ENCODE measurements at places on chromosomes 11 and 22.

GRCh38 chr22:16834971-16835370 lies 9.8 kb upstream of the XKR3 start:
- DNase-seq, result no peak

DNA sequence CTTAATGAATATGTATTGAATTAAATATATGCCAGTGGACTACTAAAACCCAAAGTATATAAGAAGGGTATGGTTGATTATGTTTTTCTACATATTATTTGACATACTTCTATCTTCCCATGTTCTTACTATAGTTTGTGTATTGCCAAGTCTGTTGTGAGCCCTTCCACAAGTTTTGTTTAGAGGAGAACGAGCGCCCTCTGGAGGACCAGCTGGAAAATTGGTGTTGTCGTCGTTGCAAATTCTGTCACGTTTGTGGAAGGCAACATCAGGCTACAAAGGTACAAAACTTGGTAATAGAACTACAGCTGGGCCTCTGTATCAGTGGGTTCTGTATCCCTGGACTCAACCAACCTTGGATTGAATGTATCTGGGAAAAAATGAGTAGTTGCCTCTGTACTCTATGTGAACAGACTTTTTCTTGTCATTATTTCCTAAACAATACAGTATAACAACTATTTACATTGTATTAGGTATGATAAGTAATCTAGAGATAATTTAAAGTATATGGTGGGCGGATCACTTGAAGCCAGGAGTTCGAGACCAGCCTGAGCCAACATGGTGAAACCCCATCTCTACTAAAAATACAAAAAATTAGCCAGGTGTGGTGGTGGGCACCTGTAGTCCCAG lies 38.7 kb upstream of the TTC36 start:
- peak; percentile 59 for DNase-seq

- no peak for DNase-seq
These were observed 13.0 kb upstream of the UPK3A start for GRCh38 chr22:45271667-45272201.

GRCh38 chr11:50298182-50298988 lies 265.7 kb downstream of the OR4C45 start:
- no peak for DNase-seq

DNA sequence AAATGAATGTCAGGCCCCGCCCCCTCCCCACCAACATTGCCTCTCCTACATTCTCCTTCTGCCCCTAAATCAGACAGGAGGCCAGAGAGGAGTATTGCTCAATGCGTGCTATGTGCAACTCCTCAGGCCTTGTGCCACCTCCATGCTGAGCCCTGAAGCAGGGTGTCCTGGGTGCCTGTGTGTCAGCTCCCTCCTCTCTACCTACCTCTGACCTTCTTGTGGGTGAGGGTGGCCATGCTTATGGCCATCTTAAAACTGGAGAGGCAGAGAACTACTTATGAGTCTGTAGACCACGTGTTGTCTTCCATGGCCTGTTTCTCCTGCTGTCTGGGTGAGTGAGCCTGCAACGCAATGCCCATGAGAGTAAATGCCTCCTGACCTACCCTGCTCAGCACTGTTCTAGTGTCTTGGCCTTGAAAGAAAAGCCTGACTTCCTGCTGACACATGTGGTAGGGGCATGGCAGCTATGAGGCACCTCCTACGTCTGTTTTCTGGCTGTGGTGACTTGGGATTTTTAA lies 10.5 kb downstream of the MCAM start:
- DNase-seq, result no peak

GRCh38 chr11:11415901-11416300 lies 62.9 kb upstream of the CSNK2A3 start:
- no peak for DNase-seq

GRCh38 chr11:119263352-119263940 lies 53.5 kb downstream of the MCAM start:
- DNase-seq, result no peak

GRCh38 chr11:59223611-59224010 lies 10.9 kb upstream of the MPEG1 start:
- DNase-seq, result no peak

- DNase-seq, result peak; percentile 68
These were observed 12.1 kb downstream of the PLAAT5 start for GRCh38 chr11:63478896-63479295.

DNA sequence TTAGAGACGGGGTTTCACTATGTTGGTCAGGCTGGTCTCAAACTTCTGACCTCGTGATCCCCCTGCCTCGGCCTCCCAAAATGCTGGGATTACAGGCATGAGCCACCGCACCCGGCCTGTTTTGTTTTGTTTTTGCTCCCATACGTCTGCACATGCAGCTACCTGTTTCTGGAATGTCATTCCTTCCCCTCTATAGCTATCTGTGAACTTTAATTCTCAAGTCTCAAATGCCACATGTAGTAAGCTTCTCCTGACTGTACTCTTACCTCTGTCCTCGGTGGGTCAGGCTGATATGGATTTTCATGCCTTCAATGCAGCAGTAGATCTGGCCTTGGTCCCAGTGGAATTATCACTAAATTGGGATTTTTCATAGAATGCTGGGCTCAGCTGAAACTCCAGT lies 12.4 kb upstream of the SWAP70 start:
- no peak for DNase-seq

DNA sequence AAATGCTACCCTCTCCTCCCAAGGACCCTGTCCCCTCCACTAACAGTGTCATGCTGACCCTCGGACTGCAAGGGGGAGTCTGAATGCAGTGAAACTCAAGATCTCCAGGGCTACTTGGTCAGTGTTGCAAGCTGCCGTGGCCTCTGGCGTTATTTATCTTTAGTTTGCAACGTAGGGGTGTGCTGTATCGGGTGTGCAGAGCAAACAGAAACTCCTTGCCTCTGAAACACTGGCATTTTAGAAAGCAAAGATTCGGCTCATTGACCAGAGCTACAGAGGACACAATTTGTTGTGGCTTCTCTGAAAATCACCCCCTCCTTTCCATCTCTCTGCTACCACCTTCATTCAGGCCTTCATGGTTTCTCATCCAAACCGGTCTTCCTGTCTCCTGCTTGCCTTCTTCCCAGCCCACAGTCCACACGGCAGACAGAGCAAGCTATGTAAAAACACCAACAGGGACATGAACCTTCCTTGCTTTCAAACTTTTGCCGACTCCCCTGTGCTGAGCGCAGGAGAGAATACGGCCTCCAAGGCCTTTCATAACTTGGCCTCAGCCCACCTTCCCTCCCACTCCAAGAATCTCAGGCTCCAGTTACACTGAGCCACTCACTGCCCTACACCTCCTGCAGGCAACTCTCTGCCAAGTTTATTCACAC lies 14.9 kb downstream of the FZD4 start:
- no peak for DNase-seq

- DNase-seq, result no peak
These were observed 24.6 kb upstream of the OOSP4B start for GRCh38 chr11:59992425-59992824.

DNA sequence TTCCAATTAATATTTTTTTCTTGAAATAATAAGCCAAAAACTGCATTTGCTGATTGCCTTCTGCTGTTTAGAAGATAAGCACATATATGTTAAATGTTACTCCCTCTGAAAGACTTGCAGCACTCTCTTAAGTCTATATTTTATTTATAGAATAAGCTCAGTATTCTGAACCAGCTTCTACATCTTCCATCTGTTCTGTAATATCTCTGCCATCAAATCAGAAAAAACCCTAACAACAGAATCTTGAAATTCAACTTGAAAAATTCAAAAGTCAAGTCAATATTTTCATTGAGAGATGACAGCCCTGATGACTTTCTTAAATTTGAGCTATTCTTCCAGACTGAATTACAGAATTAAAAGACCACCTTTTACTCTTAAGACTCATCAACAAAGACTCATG lies 247.9 kb downstream of the NELL1 start:
- no peak for DNase-seq

GRCh38 chr22:21942407-21943343 lies 10.0 kb downstream of the PPM1F start:
- DNase-seq, result peak; percentile 44

GRCh38 chr22:40425082-40425481 lies 54.7 kb downstream of the SGSM3 start:
- no peak for DNase-seq

DNA sequence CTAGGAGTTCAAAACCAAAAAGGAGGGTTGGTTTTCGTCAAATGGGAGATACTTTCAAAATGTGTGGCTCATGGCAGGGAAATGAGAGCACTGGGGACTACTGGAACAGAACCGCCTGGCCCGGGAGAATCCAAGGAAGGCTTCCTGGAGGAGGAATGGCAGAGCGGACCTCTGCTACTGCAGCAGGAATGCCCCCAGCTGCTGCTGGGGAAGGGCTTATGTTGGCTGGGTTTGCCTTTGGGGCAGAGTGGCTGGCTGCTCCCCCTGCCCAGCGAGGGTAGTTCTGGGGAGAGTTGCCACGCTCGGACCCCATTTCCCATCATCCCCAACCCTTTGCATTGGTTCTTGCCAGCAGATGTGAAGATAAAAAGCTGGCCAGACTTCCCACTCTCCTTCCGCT lies 10.6 kb upstream of the APOBEC3A start:
- DNase-seq, result no peak

DNA sequence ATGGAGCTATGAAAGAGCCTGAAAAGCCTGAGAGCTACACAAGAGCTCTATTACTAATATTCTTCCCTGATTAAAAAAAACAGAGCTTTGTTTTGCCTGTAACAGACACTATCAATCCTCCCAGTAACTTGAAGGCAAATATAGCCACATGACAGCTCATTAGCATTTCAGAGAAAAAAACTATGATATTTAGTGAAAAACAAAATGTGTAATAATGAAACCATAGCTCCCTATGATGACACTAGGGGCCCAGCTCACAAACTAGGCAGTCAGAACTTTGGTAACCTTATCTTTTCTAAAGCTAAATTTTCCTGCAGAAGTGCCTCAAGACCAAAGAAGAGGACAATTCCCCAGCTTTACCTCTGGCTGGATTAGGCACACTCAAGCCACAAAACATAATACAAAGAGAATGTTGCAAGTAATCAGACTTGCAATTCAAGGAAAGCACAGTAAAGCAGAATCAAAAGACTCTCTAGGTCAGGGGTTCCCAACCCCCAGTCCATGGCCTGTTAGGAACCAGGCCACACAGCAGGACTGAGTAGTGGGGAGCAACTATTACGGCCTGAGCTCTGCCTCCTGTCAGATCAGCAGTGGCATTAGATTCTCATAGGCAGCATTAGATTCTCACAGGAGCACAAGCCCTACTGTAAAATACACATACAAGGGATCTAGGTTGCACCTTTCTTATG lies 53.3 kb downstream of the MRTFA start:
- no peak for DNase-seq

GRCh38 chr11:82718307-82718706 lies 15.4 kb downstream of the FAM181B start:
- peak; percentile 19 for DNase-seq

- no peak for DNase-seq
These were observed 2.5 kb downstream of the SCO2 start for GRCh38 chr22:50522806-50523438.

GRCh38 chr22:42171946-42172719 lies 41.5 kb upstream of the CYP2D6 start:
- no peak for DNase-seq

GRCh38 chr11:46387456-46387855 lies 4.1 kb downstream of the CHRM4 start:
- no peak for DNase-seq

GRCh38 chr22:25942115-25942855 lies 200.3 kb downstream of the MYO18B start:
- DNase-seq, result no peak

GRCh38 chr11:70901951-70902521 lies 350.3 kb downstream of the SHANK2 start:
- no peak for DNase-seq

- no peak for DNase-seq
These were observed 6.5 kb downstream of the MRPL23 start for GRCh38 chr11:1953489-1954266.

DNA sequence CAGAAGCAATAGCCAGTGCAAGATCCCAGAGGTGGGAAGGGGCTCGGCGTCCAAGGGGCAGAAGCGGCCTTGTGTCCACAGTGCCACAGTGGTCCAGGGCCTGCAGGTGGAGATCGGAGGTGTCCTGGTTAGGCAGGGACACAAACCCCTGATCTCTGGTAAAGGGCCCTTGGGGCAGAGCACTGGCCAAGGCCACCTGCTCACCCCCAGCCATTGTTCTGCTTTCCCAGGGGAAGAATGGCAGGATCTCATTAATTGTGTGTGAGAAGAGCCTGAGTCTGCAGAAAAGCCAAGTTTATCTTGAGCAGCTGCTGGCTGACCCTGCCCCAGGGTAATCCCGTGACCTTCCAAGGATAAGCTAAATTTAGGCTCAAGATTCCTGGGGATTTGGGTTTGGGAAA lies 3.1 kb upstream of the CLDN5 start:
- DNase-seq, result no peak

GRCh38 chr22:45587638-45588505 lies 83.8 kb upstream of the ATXN10 start:
- DNase-seq, result no peak

DNA sequence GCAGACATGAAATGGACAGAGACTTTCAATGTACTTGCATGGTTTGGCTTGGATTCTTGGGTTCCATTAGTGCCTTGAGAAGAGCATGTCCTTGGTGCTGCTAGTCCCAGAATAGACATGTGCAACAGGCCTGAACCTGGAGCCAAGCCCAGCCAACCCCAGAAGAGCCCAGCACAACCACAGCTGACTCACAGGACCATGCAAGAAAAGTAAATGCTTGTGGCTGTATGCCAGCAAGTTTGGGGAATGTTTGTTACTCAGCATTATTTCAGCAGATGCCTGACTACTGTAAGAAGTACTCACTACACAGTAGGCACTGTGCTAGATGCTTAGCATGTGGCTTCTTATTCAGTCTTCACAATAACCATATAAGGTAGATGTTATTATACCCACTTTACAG lies 39.2 kb upstream of the HMGXB4 start:
- DNase-seq, result no peak
